ENCODE measurements at places on chromosomes 1 and 21.

- DNase-seq, result no peak
These were observed 29.3 kb downstream of the ATP5PO start for GRCh38 chr21:33886321-33886720.

GRCh38 chr1:226799634-226800281 is 60.7 kb upstream of the ITPKB start:
- DNase-seq, result no peak

- no peak for DNase-seq
These were observed 31.7 kb downstream of the ECE1 start for GRCh38 chr1:21258331-21259134.

GRCh38 chr21:28938726-28939125 is 54.0 kb downstream of the LTN1 start:
- DNase-seq, result no peak

DNA sequence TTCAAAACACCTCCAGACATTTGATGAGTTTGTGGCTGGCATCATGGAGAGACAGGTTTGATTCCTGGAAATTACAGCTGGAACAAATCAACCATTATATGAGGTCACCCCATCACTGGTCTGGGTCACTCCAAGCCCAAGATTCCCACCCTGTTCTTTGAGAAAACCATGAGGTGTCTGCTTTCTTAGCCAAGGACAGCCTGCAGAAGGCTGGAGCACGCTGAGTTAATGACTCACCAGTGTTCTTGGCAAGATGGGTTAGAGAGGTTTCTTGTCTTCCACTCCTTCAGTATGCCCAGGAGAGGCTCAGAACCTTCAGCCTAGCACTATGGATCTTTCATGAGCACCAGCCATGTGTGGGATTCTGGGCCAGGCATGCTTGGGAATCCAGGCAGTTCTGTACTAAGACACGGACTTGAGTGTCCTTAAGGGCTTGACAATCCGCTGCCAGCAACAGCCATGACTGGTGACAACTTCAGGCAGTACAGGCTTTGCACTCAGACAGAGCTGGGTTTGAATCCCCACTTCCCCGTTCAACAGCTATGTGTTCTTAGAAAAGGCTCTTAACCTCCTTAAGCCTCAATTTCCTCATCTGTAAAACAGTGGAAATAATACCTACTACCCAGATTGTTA is 43.9 kb downstream of the GRHL3 start:
- no peak for DNase-seq

GRCh38 chr1:85303440-85304162 is 27.2 kb upstream of the BCL10 start:
- DNase-seq, result no peak

DNA sequence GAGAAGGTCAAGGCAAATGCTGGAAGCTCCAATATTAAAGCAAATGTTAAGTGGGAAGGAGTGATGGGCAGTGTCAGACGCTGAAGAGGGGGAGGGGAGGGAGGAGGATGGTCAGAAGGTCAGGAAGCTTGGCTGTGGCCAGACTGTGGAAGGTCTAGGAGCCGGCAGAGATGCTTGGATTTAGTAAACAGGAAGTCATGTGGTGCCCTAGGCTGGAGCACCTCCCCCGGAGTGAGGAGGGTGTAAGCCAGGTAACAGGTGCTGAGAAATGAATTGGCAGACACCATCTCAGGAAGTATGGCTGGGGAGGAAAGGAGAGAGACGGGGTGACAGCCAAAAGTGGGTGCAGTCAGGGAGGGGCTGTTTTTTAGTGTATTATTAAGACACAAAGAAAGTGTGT is 17.7 kb downstream of the CSMD2 start:
- peak; percentile 75 for DNase-seq

GRCh38 chr1:1377540-1378205 is 2.7 kb upstream of the AURKAIP1 start:
- DNase-seq, result no peak

DNA sequence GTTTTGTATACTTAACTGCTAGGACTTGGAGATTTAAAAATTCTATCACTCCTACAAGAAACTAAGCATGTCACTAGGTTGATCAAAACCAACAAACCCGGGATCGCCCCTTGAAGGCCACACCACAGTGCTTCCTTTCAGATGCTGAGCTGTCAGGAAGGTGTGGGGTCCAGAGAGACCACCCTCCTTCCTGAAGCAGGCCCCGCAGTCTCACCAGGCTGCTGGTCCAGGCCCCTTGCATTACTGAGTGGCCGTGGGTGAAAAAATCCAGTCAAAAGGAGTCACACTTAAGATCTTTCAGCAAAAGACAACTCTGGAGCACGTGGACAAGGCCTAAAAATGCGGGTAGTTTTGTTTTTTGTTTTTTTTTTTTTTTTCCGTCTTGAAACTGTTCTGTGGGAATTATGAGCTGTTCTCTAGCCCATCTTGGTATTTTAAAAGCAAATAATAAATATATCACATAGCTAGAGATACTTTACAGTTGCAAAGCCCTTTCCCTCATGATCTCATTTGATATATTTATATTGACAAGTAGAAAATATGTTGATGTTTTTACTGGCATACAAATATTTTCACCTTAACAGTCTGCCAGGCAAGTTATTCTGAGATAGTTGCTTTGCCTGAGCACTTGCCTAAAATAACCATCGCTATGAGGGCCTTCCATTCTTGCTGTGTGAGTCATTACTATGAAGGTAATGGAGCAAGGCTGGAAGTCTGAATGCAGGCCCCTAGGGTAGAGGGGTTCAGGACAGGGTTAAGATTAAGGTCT is 73.1 kb upstream of the EDEM3 start:
- DNase-seq, result no peak

GRCh38 chr1:62530516-62531154 is 66.7 kb upstream of the ANGPTL3 start:
- DNase-seq, result no peak

- DNase-seq, result no peak
These were observed 176.9 kb upstream of the LMO4 start for GRCh38 chr1:87151500-87152421.

GRCh38 chr1:205817988-205818387 is 5.0 kb upstream of the SLC41A1 start:
- DNase-seq, result no peak

DNA sequence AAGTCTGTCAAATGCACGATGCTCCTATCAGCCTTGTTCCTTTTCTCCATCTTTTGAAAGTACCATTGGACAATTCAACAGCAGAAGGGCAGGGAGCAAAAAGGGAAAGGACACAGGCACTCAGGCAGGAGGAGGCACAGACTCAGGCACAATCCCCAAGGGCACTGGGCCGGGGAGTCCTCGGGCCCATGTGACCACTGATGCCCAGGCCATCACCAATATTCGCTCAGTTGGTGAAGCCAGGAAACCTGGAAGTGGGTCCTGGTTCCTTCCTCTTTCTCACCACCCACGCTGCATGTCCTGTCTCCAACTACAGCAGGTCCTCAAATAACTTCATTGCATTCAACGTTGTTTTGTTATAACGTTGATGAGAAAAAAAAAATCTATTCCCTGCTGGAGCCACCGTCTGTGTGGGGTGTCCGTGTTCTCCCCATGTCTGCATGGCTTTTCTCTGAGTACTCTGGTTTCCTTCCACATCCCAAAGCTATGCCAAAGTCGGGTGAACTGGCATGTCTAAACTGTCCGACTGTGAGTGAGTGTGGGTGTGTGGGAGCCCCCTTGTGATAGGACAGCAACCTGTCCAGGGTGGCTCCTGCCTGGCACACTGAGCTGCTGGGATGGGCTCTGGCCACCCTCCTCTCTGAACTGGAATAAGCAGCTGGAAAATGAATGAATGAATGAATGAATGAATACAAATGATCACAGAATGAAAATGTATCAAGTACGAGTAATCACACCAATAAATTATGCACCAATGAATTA is 12.5 kb downstream of the NID1 start:
- DNase-seq, result no peak

GRCh38 chr21:42218836-42219605 is at the start of gene ABCG1:
TSS of gene ABCG1 (plus strand) at chr21:42219140. CDS start at chr21:42219263, 123 bp downstream.
- DNase-seq, result peak; percentile 85

- no peak for DNase-seq
These were observed 918 bp upstream of the CD2 start for GRCh38 chr1:116753312-116753711.

DNA sequence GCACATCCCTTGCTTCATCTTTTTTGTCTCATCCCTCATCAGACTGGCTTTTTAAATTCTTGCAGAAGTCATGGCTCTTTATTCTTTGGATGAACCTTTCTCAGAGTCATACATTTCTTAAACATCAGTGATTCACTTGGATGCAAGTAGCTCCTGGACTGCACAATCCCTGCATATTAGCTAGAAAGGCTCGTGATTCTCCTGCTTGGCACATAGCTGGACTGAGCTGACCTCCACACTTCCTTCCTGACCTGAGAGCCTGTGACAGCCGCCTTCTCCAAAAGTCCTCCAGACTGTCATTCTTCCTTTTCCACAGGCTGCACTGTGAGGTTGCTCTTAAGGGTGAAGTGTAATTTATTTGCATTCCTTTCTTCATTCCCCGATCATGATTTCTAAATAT is 109.4 kb downstream of the RGL1 start:
- no peak for DNase-seq

GRCh38 chr1:14869187-14869586 is 270.7 kb downstream of the KAZN start:
- no peak for DNase-seq

DNA sequence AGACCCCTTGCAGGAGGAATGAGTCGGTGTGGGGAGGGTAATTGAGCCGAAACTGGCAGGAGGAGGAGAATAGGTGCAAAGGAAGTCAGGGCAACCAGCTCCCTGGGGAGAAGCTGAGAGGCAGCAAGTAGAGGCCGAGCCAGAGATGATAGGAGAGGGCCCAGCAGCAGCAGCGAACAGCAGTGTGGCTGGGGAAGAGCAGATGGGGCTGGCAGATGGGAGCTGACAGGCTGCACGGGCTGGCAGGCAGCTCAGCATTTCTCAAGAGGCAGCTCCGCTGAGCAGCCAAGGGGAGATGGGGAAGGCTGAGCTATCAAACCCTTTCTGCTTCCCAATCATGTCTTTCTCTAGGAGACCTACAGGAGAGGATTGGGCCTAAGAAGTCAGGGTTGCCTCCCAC is 158.2 kb downstream of the TRIM33 start:
- DNase-seq, result no peak

GRCh38 chr1:6245086-6245868 is 1.3 kb downstream of the HES3 start:
- peak; percentile 87 for DNase-seq

DNA sequence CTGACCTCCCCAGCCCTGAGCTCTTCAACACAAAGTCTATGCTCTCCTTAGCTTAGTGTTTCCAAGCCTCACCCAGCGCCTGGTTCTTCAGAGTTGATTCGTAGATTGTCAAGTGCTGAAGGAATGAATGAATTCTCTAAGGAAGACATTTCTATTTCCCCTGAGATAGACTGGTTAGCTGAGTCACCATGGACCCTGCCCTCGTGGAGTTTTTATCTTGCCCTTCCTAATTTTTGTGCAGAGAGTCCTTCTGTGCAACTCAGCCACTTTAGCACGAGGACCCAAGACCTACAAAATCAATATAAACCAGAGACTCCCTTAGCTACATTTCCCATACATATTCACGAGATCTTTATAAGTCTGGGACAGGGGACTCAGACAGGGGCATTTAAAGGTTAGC is 2.6 kb upstream of the CD244 start:
- no peak for DNase-seq

GRCh38 chr1:247681288-247681897 is 1.9 kb upstream of the OR13G1 start:
- peak; percentile 56 for DNase-seq

DNA sequence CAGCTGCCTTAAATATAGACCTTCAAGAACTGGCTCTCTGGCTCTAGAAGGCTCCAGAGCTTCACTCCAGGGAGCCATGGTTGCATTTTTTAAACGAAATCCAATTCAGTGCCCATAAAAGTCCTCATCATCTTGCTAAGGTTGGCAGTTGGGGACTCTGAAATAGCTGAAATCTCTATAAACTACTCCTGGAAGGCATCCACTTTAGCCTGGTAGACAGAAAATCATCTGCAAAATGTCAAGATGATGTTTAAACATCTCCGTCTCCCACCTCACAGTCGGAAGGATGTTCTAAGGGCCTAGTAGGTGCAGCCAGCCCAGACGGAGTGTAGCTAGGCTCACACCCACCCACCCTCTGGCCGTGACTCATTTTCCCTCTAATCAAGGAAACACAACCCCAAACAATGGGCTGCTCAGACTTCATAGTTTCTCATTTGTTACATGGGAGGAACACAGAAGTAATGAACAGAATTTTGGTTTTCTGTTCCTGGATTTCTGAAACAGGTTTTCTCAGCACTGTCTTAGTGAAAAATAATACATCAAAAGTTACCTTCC is 235.4 kb upstream of the KAZN start:
- no peak for DNase-seq

- DNase-seq, result no peak
These were observed 473.3 kb downstream of the MRPL39 start for GRCh38 chr21:25133939-25134338.

GRCh38 chr1:21955501-21956281 is 18.6 kb upstream of the HSPG2 start:
- no peak for DNase-seq

DNA sequence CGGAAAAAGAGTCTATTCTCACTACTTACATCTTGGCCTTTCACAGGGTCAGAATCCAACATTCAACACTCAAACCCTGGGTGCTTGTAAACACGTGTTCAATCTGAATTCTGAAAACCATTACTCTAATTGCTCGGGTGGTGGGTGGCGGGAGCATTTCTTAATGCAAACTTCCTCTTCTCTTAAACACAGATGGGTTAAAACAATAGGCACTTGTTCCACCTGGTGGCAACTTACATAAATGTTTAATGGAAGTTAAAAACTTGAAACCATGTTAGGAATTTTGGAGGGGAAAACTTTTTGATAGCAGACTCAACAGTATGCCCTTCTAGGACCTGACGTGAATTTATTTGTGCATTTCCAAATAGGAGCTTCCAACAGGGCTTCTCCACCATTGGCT is 23.4 kb upstream of the TDRD10 start:
- no peak for DNase-seq

DNA sequence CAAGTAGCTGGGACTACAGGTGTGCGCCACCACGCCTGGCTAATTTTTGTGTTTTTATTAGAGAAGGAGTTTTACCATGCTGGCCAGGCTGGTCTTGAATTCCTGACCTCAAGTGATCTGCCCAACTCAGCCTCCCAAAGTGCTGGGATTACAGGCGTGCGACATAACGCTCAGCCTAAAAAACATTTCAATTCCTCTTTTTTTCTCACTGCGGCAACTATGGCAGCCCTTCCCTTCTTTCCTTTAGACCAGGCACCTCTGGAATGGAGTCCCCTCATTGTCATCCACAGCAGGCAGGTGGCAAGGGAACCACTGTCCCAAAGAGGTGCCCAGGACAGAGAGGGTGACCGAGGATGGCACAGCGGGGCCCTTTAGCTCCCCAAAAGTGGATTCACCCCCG is 14.1 kb downstream of the CEP104 start:
- DNase-seq, result no peak

All from NCI-H1417 (cell line).